ENCODE measurements at places on chromosomes 2 and 18. TPM values are rescaled to one million over a fixed set of nuclear protein-coding genes. Genes with fewer than 3 reads are reported as not detected.
A peak's percentile ranks its signal among the peaks of the same experiment; 100 is the strongest.

The ELOA2 gene
- not detected for total RNA-seq

The GTF2A1L gene
- total RNA-seq = not detected

The OXER1 gene
- not detected for total RNA-seq

The FAM124B gene
- total RNA-seq = 0.16 TPM

The RSAD2 gene
- 72.4 TPM for total RNA-seq

DNA sequence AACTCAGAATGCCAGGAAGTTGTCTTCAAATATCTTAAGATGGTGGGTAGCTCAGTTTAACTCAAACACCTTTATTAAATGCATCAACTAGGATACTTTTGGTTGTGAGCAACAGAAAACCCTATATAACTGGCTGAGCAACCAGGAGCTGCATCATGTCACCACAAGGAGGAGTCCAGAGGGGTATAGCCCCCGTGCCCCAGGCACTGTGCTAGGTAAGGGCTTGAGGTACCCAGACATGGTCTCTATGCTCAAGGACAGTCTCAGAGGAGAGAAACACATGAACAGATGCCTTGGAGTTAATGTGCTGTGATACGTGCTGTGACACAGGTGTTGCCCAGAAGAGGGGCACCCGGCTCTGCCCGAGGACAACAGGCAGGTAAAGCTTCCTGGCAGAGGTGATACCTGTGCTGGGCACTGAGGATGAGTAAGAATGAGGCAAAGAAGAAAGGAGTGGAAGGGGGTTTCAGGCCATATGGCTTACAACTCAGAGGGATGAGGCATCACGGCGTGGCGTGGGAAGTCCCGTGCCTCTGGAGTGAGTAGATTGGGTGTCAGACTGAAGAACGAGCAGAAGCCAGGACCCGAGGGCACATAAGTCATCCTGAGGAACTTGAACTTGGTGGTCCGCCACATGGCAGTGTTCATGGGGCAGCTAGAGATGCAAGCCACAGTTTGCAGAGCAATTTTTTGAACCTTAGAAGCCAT lies 32.0 kb upstream of the CAB39 start:
- no peak overlapping the region for H3K4me3 ChIP-seq
- H3K27me3 ChIP-seq = no peaks in the 10 kb centered on the region
- no peak for DNase-seq
- peaks cover 68% of the 10 kb centered on the region for H3K4me1 ChIP-seq
- peak overlapping the region; percentile 14 for H3K27ac ChIP-seq

GRCh38 chr2:217171874-217172273 lies 312.0 kb upstream of the TNP1 start:
- no peaks in the 10 kb centered on the region for H3K4me1 ChIP-seq
- no peak overlapping the region for H3K27ac ChIP-seq
- DNase-seq = no peak
- H3K36me3 ChIP-seq = no peaks in the 10 kb centered on the region

DNA sequence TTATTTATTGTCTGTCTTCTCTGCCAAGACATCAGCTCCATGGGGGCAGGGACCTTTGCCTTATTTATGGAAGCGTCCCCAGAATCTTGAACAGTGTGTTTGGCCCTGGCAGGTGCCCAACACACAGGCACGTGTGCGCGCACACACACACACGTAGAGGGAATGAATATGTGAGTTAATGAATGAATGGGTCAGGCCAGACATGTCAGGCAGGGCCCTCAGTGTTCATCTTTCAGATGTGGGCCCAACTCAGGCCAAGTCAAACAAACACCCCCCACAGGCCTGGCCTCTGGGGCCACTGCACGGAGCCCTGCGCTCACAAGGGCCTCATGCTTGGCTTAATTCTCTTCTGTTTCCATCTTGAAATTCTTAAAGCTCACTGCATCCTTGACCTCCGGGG lies 54.1 kb downstream of the DYSF start:
- H3K4me1 ChIP-seq = no peaks in the 10 kb centered on the region
- H3K4me3 ChIP-seq = no peak overlapping the region
- H3K27me3 ChIP-seq = no peaks in the 10 kb centered on the region
- no peak overlapping the region for H3K27ac ChIP-seq
- no peak for DNase-seq

DNA sequence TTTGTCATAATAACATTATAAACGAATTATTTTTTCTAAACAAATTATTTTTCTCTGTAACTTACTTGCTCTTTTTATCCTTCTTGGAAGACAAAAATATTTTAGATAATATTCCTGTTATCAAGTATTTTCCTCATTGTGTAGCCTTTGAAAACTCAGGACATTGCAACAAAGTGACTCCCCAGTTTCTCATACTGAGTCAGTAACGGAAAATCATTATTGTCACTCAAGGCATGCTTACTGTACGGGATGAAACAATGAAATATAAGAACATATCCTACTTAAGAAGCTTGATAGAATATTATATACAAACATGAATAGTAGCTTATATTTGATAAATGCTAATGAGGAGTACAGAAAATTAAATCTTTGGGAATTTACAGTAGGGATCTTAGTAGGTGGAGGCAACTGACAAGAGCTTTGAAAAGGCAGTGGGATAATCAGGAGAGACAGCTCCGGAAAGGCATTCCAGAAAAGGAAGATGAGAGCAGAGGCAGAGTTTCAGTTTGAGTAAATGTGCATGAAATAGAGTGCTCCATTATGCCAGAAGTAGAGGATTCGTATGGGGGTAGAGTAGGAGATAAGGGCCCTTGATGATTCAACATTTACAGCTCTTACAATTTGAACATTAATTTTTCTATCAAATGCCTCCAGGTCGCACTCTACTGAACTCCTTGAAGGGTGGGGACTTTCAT lies 14.0 kb upstream of the YES1 start:
- no peaks in the 10 kb centered on the region for H3K36me3 ChIP-seq
- no peak overlapping the region for H3K4me3 ChIP-seq
- no peaks in the 10 kb centered on the region for H3K27me3 ChIP-seq
- no peak for DNase-seq

GRCh38 chr2:220460257-220460985 lies 833.0 kb downstream of the SLC4A3 start:
- H3K4me1 ChIP-seq = no peaks in the 10 kb centered on the region
- no peak overlapping the region for H3K4me3 ChIP-seq
- no peaks in the 10 kb centered on the region for H3K27me3 ChIP-seq
- no peaks in the 10 kb centered on the region for H3K36me3 ChIP-seq

GRCh38 chr2:10042301-10043161 lies 819 bp upstream of the KLF11 start:
- peaks cover 24% of the 10 kb centered on the region for H3K4me1 ChIP-seq
- DNase-seq = peak; percentile 40
- H3K36me3 ChIP-seq = peaks cover 6% of the 10 kb centered on the region
- H3K27me3 ChIP-seq = peaks cover 30% of the 10 kb centered on the region
- H3K27ac ChIP-seq = peak overlapping the region; percentile 82
- peak overlapping the region; percentile 71 for H3K4me3 ChIP-seq

DNA sequence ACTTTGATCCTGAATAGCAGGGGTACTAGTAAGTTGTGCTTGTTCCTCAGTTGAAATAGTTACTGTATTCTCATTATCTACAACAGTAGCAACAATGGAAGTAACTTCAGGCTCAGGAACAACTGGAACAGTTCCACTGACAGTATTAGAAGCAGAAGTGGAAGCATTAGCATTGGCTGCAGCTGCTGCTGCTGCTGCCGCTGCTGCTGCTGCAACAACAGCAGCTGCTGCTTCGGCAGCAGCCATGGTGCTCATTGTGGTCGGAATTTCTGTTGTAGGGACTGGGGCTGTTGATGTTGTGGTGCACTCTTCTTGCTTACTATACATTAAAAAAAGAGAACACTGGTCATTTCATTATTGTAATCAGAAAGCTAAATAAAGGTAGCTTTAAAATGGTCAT lies 40.8 kb downstream of the PRPF40A start:
- H3K36me3 ChIP-seq = peaks cover 45% of the 10 kb centered on the region
- DNase-seq = no peak
- H3K4me3 ChIP-seq = no peak overlapping the region
- no peaks in the 10 kb centered on the region for H3K27me3 ChIP-seq

- H3K4me1 ChIP-seq = peaks cover 66% of the 10 kb centered on the region
- no peak for DNase-seq
- no peak overlapping the region for H3K4me3 ChIP-seq
- peaks cover 6% of the 10 kb centered on the region for H3K27me3 ChIP-seq
- peaks cover 57% of the 10 kb centered on the region for H3K36me3 ChIP-seq
- peak overlapping the region; percentile 4 for H3K27ac ChIP-seq
Observed at GRCh38 chr2:8298783-8299182, 383.1 kb upstream of the ID2 start.

DNA sequence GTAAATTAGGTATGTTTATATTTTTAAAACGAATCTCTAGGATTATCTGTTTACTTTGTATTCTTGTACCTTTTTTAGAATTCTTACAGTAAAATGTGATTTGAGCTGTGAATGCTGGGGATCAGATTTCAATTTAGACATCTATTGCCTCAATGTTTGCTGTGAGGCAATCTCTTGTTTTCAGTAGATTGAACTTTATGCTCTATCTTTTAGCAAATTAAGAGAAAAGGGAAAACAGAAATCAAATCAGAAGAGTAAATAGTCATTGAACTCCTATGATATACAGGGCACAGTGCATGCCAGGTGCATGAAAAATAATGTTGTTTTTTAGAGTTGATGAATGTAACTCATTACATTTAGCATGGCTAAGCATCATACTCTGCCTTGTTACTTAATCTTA lies 39.5 kb downstream of the ZC3H6 start:
- H3K4me3 ChIP-seq = no peak overlapping the region
- H3K27me3 ChIP-seq = no peaks in the 10 kb centered on the region
- peaks cover 3% of the 10 kb centered on the region for H3K36me3 ChIP-seq
- no peak overlapping the region for H3K27ac ChIP-seq
- DNase-seq = no peak

- no peaks in the 10 kb centered on the region for H3K36me3 ChIP-seq
- H3K4me3 ChIP-seq = peak overlapping the region; percentile 67
- peaks cover 29% of the 10 kb centered on the region for H3K4me1 ChIP-seq
- DNase-seq = no peak
Observed at GRCh38 chr2:224039770-224040440, 819 bp upstream of the SERPINE2 start.

GRCh38 chr2:223108351-223109050 lies 56.5 kb downstream of the KCNE4 start:
- no peaks in the 10 kb centered on the region for H3K4me1 ChIP-seq
- DNase-seq = no peak
- H3K27me3 ChIP-seq = no peaks in the 10 kb centered on the region
- no peaks in the 10 kb centered on the region for H3K36me3 ChIP-seq
- no peak overlapping the region for H3K27ac ChIP-seq

DNA sequence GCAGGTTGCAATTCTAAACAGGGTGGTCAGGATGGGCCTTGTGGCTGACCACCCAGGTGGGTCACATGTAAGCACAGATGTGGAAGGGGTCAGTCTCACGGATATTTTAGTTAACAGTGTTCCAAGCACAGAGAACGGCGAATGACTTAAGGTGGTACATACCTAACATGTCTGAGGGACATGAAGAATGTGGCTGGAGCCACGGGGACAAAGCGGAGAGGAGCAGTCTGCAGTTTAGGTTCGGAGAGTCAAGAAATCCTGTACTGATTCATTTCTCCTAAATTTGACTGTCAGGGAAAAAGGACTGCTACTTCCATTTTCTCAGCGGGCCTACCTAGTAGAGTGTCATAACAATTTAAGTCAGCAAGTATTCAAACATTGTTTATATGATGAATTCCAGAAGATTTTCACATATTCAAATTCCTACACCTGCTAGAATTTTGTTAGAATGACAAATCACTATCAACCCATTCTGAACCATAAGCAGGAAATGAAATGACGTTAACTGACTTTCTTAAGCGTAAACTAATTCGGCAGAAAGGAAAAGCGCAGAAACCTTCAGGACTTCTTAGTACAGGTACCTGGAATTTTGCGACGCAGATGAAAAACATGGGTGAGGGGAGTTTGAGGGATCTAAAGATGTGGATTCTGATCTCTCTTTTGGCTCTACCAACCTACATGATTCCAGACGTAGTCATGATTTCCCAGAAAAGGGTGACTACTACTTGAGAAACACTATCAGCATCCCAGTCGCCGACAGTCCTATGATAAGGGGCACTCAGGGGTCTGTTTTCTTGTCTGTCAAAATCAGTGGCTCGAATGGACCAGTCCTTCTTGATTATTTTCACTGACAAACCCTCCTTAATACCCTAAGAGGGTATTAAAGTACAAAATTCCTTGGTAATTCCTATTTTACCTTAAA lies 41.3 kb downstream of the PTPN2 start:
- peaks cover 52% of the 10 kb centered on the region for H3K36me3 ChIP-seq
- no peak for DNase-seq
- H3K4me3 ChIP-seq = no peak overlapping the region
- peak overlapping the region; percentile 31 for H3K27ac ChIP-seq

DNA sequence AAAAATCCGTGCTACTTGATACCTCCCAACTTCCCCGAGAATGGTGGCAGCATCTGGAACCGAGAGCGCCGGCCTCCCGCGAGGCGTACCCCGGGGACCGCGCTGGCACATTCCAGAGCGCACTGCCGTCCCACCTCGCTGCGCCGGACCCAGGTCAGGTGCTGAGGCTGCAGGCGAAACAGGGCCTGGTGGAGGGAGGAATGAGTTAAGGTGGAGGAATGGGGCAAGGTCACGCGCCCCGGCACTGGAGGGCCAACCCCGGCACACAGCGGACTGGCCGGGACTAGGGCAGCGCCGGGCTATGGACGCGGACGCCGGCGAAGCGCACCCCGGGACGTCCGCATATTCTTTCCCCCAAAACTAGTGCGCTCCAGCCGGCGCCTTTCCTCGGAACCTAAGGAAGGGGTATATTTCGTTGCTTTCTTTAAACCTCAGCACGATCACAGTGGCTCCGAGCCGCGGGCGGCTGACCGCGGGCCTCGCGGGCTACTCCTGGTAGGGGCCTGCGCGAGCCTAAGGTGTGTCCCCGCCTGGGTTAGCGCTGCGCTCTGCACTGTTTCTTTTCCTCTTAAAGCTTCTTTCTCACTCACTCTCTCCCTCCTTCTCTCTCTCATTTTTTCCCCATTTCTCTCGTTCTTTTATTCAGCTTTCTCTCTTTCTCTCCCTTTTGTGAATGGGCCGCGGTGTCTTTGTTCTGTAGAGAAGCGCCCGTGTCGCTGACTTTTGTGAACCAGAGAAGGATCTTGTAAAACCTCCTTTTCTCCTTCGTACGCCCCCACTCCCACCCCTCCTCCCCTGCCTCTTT lies 2.1 kb upstream of the OTX1 start:
- H3K27ac ChIP-seq = no peak overlapping the region
- peaks cover 70% of the 10 kb centered on the region for H3K27me3 ChIP-seq
- peaks cover 2% of the 10 kb centered on the region for H3K36me3 ChIP-seq
- DNase-seq = no peak

DNA sequence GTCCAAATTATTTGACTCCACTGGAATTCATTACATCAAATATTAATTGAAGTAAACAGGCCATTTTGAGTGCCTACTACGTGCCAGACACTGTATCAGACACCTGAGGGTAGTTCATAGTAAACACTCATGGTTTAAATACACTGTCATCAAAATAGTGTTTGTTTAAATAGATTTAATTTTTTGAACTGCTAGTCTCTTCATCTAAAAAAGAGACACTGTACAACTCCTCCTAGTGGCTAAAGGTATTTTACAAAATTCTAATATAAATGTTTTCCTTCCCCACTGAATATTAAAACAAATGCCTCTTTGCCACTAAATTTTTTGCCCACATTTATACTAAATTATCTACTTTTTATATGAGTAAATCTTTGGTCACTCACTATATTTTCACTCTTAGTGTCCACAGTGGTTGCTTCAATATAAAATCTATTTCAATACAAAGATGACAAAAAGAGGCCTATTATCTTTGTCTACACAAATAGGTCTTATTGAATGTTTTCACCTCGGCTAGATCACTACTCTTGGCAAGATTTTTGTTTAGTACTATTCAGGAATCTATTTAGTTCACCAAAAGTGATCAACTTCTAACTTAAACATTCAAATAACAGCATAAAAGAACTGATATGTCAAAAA lies 122.1 kb downstream of the TMEM247 start:
- H3K4me3 ChIP-seq = no peak overlapping the region
- H3K27ac ChIP-seq = no peak overlapping the region
- H3K4me1 ChIP-seq = no peaks in the 10 kb centered on the region
- peaks cover 2% of the 10 kb centered on the region for H3K36me3 ChIP-seq
